ENCODE measurements at places on chromosomes 4 and X.
A peak's percentile ranks its signal among the peaks of the same experiment; 100 is the strongest.

GRCh38 chr4:167222099-167222498 is 12.2 kb downstream of the SPOCK3 start:
- peak; percentile 43 for DNase-seq

DNA sequence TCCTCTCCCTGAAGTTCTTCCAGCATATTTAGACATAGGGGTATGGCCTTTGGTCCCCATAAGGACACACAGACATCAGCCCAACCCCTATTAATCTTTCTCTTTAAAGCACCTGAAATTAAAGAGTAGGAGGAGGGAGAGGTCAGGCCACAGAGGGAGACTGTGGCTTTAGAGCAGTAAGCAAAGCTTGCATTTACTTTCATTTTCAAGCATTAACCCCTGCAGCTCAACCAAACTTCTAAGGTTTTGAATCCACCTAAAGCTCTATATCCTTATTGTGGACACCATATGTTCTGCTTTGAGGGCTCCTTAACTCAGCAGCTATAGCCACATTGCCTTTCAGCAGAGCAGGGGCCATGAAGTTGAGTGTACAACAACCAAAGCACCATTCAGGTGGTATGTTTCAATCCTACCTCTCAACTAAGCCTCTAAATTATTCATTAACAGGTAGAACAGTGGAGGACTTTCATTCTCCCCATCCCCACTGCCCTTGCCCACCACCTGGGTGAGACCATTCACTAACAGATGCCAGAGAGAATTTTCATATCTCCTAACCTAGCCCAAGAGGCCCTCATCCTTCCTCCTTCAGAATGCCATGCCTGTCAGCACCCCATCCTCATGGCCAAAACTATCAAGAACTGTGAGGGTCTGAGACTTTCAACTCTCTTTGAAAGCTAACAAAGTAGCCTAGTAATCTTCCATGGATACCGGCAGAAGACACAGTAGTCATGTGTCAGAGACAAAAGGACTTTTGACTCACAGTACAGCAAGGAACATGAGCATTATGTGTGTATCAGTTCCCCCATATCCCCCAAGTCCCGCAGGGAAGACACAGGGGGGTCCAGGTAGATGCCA is 20.8 kb downstream of the LIN54 start:
- DNase-seq = peak; percentile 9

- no peak for DNase-seq
Measured at GRCh38 chr4:62194342-62194741, 994.2 kb downstream of the ADGRL3 start.

DNA sequence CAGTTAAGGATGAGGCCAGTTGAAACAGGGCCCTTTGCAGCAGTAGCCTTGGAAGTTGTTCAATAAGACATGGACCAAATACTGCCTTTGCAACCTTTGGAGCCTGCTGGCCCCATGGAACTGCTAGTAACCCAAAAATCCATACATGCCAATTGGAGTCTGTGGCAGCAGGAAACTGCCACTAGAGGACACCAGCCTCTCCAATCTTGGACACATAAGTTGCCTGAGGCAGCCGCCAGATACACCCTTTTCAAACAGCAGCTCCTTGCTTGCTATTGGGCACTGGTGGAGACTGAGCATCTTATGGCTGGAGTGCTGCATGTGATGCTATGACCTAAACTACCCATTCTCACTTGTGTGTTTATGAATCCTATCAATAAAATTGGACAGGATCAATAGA is 14.8 kb upstream of the LAP3 start:
- DNase-seq = no peak

- DNase-seq = no peak
Measured at GRCh38 chrX:136339702-136340101, 38.9 kb downstream of the ADGRG4 start.

GRCh38 chr4:173317004-173317403 is 17.2 kb downstream of the HMGB2 start:
- DNase-seq = no peak

DNA sequence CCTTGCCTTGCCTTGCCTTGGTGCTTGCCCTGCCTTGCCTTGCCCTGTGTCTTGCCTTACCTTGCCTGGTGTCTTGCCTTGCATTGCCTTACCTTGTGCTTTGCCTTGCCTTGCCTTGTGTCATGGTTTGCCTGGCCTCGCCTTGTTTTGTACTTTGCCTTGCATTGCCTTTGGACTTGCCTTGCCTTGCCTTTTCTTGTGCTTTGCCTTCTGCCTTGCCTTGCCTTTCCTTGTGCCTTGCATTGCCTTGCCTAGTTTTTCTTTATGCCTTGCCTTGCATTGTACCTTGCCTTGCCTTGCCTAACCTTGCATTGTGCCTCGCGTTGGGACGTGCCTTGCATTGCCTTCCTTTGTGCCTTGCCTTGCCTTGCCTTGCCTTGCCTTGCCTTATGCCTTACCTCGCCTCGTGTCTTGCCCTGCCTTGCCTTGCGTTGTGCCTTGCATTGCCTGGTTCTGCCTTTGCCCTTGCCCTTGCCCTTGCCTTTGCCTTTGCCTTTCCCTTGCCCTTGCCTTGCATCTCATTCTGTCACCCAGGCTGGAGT is 82.8 kb downstream of the TAB3 start:
- no peak for DNase-seq

DNA sequence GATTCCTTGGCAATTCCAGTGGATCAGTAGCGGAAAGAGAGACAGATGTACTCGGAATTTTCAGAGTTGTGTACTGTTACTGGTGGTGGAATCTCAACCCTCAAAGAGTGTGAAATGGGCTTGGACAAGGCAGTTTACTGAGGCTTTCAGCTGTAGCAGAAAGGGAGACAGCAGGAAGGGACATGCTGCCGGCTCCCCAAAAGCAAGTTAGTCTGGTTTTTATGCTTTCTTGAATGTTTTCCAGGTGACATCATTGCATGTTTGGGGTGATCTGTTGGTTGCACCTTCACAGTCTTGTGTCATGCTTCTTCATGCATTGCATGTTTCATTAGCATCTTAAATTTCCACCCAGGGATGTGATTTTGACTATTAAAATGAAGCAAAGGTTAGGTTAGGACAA is 1282.2 kb downstream of the ADGRL3 start:
- no peak for DNase-seq

- no peak for DNase-seq
Measured at GRCh38 chr4:90246816-90247215, 119.6 kb downstream of the CCSER1 start.

- DNase-seq = no peak
Measured at GRCh38 chr4:109751852-109752251, 22.0 kb upstream of the PLA2G12A start.

GRCh38 chr4:153731239-153731638 is 28.6 kb downstream of the RNF175 start:
- DNase-seq = no peak

DNA sequence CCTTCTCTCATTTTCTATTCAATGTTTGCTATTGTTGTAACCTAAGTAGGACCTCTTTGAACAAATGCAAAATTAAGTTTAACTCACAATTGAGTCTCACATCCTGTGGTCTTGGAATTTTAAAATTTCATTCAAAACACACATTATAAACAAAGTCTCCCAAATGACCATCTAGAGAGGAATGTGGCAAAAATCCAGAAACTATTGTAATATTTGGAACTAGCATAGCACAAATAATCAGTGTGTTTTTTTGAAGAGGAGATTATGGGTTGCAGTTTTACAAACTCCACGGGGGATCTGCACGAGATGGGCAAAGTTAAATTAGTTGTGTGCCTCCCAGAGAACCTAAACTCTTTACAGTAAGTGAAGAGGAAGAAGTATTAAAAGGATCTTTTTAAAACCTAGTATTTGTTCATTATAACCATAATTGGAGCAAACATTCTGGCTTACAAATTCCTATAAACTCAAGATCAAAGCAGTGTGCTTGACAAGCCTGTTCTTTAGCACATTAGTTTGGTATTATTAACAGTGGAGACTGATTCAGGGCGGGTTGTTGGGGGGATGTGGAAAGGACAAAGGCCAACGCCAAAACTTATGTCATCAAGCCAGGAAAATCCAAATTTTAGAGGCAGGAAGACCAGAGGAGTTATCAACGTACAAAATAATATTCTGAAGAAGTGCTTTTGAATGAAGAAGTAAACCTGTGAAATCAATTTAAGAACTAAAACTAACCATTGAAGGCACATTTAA is 22.4 kb upstream of the RBPJ start:
- DNase-seq = no peak

DNA sequence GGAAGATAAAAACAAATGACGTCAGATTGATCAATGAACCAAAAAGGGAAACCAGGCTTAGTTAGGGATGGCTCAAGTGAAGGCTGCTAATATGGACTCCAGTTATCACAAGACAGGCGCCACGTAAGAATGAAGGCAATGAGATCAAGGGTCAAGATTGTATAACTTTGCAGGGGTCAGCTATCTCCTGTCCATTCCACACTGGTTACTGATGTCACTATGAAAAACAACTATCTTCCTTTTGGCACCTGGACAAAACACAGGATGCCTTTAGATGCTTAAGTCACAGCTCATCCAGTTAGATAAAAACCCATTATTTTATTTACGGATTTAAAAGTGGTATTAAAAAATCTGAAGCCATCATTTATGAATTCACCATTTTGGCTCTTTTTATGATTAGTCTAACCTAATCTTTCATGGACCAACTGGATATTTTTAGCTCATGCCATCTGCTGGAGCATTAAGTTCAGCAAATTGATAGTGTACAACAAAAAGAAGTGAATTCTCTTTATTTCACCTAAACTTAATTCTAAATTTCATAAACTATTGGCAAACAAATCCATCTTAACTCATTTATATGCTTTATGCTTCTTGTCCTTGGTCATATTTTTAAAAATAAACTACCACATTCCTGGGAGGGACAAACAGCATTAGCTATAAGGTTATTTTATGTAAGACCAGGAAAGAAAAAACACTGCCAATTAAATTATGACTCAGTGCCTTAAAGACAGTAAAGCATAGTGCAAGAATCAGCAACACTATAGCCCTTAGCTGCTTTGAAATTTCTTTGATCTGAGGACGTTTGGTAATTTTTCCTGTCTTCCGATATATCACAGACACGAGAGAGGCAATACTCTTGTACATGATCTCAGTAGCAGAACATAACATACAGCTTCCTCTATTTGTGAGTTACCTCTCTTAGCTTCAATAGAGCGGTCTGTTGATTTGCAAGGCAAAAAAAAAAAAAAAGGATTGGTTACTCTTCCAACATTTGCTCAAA is 27.0 kb downstream of the DHX15 start:
- DNase-seq = peak; percentile 23

DNA sequence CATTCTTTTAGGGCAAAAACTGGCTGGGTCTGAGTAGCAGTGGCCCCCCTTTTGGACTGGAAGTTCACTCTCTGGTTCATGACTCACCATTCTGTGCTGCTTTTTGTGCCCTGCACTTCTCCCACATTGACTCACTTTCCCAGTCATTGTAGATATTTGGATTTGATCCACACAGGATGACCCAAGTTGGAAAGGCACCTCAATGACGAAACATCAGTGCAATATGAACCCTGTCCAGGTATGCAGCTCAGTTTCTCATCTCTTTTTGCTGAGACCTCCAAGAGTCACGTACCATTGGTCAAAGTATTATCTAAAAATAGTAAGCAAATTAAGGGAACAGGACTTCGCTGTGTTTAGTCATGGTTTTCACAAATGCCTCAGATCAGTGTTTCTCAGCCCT is 92.7 kb downstream of the CBLL2 start:
- no peak for DNase-seq

- peak; percentile 52 for DNase-seq
Measured at GRCh38 chr4:35970366-35970960, 273.9 kb downstream of the ARAP2 start.

- DNase-seq = no peak
Measured at GRCh38 chrX:70176938-70177533, at the start of gene DGAT2L6. TSS of gene DGAT2L6 (plus strand) at chrX:70177483. CDS start at chrX:70177583, 100 bp downstream.

DNA sequence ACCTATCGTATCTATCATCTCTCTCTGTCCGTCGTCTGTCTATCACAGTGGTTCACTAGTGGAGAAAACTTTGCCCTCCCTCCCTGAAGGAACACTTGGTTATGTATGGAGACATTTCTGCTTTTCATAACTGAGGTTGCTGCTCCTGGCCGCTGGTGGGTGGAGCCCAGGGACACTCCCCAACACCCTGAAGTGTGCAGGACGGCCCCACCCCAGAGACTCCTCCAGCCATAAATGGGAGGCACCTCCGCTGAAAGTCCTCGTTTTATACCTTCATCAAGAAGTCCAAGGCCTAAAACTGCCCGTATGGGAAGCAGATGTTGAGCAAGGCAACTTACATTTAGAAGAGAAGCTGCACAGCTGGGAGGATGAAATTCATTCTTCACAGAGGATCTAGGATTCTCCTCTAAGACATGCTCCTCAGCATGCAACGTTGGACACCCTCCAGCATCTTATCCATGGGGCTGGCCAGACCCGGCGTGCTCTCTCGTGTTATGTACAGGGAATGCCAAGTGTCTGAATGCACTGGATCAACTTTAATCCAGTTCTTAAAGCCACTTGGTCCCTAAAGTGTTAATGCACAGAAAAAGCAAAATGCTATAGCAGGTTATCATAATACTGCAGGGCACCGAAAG is 43.5 kb downstream of the PRKX start:
- no peak for DNase-seq

GRCh38 chr4:80036949-80037685 is 35.9 kb downstream of the ANTXR2 start:
- no peak for DNase-seq

- no peak for DNase-seq
Measured at GRCh38 chr4:154389148-154389547, 102.5 kb downstream of the DCHS2 start.

DNA sequence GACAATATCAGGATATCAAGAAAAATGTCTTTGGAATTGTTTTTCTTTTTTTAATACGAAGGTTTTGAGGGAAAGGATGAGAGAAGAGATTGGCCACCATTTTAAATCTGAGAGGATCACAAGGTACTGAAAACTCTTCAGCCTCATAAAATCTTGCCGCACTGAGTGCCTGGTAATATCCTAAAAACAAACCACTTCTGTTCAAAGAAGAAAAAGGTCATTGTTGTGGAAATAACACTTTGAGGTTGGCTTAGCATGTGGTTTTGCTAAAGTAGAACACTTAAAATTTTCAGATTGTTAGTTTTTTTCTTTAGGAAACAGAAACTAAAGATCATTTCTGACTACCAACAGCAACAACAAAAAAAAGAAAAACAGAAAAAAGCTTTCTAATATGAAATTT is 1.0 kb upstream of the CLDN22 start:
- no peak for DNase-seq

- peak; percentile 56 for DNase-seq
Measured at GRCh38 chrX:11757719-11758399, at the start of gene MSL3. TSS of gene MSL3 (plus strand) at chrX:11758237. CDS start at chrX:11758264, 27 bp downstream.

DNA sequence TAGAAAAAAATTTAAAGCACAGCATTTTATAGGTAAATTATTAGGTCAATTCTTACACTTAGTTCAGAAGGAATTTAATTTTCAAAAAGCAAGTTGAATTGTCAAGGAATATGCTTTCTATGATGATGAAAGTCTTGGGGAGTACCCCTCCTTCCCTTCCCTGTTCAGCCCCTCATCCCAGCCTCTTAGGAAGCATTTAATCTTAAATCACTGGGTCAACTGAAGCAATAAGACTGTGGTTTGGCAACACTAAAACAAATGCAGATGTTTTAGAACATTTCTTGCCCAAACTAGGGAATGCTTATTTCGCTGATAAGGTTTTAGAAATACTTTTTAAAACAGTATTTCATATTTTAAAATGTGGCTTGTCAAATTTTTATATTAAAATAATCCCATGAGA is 19.1 kb upstream of the ARSJ start:
- no peak for DNase-seq
